CD4-positive, alpha-beta memory T cell (primary cell): ENCODE measurements at places on chromosomes 5 and 9. TPM values are rescaled to one million over a fixed set of nuclear protein-coding genes. Genes with fewer than 3 reads are reported as not detected.
A peak's percentile ranks its signal among the peaks of the same experiment; 100 is the strongest.

DNA sequence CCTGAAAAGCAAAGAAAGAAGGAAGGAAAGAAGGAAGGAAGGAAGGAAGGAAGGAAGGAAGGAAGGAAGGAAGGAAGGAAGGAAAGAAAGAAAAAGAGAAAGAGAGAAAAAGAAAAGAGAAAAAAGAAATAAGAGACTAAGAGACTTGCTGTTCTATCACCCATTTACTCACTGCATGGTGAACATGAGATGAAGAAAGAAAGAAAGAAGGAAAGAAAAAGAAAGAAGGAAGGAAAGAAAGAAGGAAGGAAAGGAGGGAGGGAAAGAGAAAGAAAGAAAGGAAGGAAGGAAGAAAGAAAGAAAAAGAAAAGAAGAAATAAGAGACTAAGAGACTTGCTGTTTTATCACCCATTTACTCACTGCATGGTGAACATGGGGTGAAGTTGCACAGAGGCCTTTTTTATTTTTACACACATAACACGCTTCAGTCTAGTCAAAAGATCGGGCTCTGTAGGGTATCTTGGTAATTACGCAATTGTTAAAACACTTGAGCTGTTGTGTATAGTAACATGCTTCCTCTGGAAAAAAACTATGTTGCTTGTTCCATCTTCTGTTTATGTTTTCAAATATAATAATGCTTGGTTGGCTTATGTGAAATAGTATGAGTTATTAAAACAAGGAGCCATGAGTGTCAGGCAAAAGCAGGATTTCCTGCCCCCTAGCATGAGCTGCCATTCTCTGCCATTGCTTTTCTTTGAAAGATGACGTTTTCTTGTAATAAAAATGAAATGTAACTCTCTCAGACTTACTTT is 119.3 kb upstream of the ZNF608 start:
- no peak for DNase-seq

DNA sequence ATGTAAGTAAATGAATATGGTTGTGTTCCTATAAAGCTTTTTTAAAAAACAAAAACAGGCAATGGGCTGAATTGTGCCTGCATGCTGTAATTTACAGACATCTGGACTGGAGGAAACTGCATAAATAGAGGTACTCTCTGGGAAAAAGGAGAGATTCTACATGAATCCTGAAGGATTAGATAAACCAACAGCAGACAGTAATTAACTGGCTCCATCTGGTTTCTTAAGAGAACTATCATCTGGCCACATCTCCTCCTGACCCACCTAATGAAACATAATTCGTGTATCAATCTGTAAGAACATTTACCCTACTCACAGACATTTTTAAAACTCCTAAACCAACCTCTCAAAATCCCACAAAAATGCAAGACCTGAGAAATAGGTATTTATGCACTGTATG is 528.1 kb upstream of the ST8SIA4 start:
- DNase-seq, result no peak

GRCh38 chr5:174844971-174845370 is 120.6 kb downstream of the MSX2 start:
- DNase-seq, result no peak

- peak; percentile 24 for DNase-seq
Observed at GRCh38 chr5:173204185-173204979, 30.6 kb downstream of the NKX2-5 start.

- peak; percentile 91 for DNase-seq
Observed at GRCh38 chr9:105127863-105128220, 116.6 kb upstream of the SLC44A1 start.

GRCh38 chr5:105740242-105740641 is 1930.5 kb downstream of the EFNA5 start:
- no peak for DNase-seq

GRCh38 chr5:61881821-61882487 is 424.1 kb upstream of the KIF2A start:
- DNase-seq, result no peak

GRCh38 chr5:176882567-176882903 is 16.6 kb downstream of the HK3 start:
- DNase-seq, result no peak

CLIC3 gene
- total RNA-seq, result 3.1 TPM

TEK gene
- not detected for total RNA-seq
